Lung microvascular endothelial cell (primary cell): ENCODE measurements at places on chromosomes 6 and 20. TPM values are rescaled to one million over a fixed set of nuclear protein-coding genes. Genes with fewer than 3 reads are reported as not detected.
A peak's percentile ranks its signal among the peaks of the same experiment; 100 is the strongest.

DNA sequence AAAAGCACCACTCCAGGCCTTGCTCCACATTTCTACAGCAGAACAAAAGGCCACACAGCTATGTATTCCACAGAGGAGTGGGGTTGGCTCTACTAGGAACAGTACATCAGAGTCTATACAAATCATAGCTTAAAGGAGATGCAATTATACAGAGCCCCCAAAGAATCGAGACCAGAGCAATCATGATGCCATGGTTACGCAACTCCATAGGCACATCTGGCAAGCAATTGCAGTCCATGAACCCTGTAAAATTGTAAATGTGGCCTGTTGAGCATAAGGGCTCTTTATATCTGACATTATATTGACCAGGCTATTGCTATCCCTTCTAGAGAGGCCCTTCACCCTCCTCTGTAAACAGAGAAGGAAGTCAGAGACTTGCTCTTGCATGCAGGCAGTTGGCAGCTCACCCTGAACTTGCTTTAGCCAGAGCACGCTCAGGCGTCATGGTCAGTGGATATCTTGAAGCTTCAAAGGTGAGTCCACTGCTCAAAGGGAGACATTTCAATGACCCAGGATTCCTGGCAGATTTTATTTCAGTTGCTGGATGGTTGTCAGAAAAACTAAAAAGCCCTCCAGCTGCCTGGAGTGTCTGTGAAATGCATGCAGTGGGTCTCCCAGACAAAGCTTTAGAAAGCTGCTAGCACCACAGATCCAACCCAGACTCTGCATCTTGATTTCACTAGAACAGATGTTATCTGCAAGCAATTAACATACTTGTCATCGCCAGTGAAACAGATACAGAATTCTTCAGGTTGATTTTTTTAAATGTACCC, 357.2 kb downstream of the CENPW start:
- no peak for DNase-seq

GLP1R gene
- not detected in 2 replicates for total RNA-seq

GRCh38 chr6:129112591-129112990, 229.7 kb downstream of the LAMA2 start:
- no peak for DNase-seq

- no peak for DNase-seq
Observed at GRCh38 chr6:146890644-146891434, 292.1 kb downstream of the ADGB start.

DNA sequence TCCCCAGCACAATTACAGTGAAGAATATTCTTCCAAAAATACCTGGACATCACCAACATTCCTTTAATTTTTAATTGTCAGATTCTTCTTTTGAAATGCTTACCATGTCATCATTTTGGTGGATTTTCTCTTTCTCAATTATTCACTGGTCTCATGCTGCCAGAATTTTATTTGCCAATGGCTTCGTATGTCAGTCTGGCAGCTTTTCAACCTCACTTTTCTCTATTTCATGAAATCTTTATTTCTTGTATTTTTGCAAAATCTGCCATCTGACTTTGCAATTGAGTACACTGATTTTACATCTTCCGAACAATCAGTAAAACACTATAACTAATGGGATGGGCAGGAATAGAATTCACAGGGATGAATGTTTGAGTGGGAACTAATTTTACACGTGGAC, 84.1 kb downstream of the BTBD9 start:
- DNase-seq, result no peak

WFDC10B gene
- total RNA-seq, result not detected in 2 replicates

- no peak for DNase-seq
Observed at GRCh38 chr6:33057222-33058150, 16.0 kb downstream of the HLA-DPA1 start.

- no peak for DNase-seq
Observed at GRCh38 chr6:23547851-23548250, 578.2 kb upstream of the NRSN1 start.

DNA sequence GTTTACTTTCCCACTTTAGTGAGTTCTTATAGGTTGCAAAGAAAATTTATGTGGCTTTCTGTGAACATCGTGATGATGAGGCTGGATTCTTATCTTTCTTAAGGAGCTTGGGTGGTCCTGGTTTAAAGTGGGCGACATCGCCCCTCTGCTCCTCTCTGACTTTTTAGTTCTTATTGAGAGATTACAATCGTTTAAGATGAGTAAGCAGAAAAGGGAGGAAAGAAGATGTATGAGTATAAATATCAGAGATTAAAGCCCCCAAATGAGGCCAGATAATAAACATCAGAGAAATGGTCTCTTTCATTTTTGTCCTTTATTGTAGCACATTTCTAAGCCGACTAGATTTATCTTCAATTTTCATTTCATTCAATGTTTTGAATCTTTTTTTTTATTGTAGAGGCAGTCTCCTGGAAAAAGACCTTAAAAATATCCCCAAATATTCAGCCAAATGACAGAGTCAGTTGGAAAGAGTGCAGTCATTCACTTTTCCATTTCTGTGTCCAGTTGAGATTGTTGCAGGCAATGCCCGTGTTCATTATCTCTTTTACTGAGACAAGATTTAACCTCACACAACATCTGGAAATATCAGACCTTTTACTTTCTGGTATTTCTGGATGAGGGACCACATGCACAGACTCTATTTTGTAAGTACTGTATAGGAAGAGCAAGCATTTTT, 62.0 kb upstream of the PDE7B start:
- no peak for DNase-seq

- DNase-seq, result peak; percentile 64
Observed at GRCh38 chr6:166683477-166683876, 56.4 kb upstream of the RPS6KA2 start.

SLC22A16 gene
- not detected in 2 replicates for total RNA-seq

DNA sequence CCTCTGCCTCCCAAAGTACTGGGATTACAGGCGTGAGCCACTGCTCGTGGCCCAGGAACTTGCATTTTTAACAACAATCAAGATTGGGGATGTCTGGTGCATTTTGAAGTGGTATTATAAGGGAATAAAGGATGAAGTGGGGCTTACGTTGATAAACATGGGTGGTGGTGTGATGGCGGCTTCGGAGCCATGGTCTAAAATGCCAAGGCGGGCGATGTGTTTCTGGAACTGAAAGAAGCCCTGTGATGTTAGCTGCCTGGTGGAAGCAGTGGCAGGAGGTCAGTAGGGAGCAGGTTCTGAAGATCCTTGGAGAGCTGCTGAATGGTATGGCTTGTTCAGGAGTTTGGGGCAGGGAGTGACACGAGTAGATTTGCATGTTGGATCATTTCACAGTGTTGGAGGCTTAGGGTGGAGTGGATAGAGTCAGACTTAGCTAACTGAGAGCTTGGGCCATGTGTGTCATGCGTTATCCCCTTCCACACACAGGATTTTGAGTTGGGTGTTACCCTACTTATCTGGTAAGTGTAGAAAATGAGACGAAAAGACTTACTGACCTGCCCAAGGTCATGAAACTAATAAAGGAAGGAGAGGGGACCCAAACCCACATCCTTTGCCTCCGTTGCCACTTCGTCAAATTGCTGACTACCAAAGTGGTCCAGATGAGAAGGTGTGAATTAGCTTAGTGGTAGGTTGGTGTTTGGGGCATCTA, 1.5 kb downstream of the NELFCD start:
- no peak for DNase-seq

PAK5 gene
- not detected in 2 replicates for total RNA-seq

GRCh38 chr20:64057628-64058498, 5.1 kb upstream of the TCEA2 start:
- peak; percentile 93 for DNase-seq

- DNase-seq, result no peak
Observed at GRCh38 chr6:112511441-112511840, 164.3 kb downstream of the RFPL4B start.

KIF25 gene
- under 0.01 TPM in 1 of 2 replicates, not detected in the other for total RNA-seq

- DNase-seq, result peak; percentile 66
Observed at GRCh38 chr6:111614833-111615582, 9.3 kb upstream of the TRAF3IP2 start.

GRCh38 chr20:57660181-57660921, 40.1 kb upstream of the ZBP1 start:
- no peak for DNase-seq

PNPLA1 gene
- total RNA-seq, result not detected in 2 replicates

- DNase-seq, result no peak
Observed at GRCh38 chr6:73506246-73506645, 14.6 kb downstream of the EEF1A1 start.

DNA sequence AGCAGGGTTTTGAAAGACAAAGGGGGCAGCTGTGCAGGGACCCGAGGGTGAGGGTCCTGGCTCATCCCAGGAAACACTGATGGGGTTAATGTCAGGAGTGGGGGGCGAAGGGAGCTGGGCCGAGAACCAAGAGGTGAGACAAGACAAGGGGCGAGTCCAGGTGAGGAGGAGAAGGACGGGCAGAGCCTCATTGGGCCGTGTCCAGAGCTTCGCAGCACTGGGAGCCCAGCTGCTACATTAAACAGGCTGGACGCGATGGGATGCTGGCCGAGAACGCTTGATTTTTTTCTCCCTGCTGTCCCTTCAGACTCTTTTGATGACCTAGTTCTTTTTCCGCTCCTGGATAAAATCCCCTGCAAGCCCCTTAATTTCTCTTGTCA, 172.8 kb upstream of the SNX9 start:
- DNase-seq, result no peak

- peak; percentile 53 for DNase-seq
Observed at GRCh38 chr6:13418844-13419243, 68.6 kb downstream of the GFOD1 start.

DNA sequence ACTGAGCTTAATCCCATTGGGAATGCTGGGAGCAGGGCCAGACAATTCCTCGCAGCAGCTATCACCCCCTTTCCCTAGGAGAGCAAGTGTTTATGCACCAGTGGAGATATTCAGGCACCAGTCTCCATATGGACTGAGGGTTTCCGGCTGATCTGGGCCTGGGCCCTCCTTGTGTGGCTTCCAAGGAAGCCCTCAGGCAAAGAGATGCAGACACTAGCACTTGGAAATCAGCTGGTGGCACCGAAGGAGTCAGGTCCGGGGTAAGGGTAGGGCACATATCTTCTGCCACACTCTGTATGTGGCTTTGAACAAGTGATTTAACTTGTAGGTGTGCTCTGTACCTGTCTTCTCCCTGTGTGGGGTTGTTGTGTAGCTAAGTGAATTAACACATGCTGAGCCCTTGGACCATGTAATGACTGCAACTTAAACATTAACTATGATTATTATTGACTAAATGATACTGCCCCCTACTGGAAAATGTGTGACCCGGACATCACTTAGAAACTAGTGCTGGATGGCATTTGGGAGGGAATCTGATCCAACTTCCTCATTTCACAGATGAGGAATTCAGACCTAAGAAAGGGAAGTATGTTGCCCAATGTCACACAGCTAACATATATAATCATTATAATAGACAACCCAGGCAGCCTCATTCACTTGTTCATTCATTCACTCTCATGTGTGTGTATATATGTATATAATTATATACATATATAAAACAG, 19.3 kb upstream of the WFDC2 start:
- DNase-seq, result peak; percentile 56

DNA sequence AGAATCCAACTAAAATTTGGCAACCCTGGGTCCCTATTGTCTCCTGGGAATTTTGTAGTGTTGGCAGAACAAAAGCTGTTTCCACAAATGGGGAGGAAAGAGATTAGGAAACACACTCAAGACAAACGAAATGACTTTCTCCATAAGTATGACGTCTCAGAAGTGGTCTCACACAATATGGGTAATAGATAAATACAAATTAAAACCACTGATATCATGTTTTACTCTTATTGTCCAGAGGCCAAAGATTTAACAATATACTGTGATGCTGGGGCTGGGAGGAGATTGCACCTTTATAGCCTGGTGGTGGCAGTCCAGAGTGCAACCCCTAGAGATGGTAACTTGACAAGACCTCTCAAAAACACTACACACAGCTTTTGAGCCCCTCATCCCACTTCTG, 18.6 kb downstream of the FKBP1A start:
- DNase-seq, result peak; percentile 44

GRCh38 chr20:32969356-32970114, 34.7 kb downstream of the SUN5 start:
- DNase-seq, result no peak

DNA sequence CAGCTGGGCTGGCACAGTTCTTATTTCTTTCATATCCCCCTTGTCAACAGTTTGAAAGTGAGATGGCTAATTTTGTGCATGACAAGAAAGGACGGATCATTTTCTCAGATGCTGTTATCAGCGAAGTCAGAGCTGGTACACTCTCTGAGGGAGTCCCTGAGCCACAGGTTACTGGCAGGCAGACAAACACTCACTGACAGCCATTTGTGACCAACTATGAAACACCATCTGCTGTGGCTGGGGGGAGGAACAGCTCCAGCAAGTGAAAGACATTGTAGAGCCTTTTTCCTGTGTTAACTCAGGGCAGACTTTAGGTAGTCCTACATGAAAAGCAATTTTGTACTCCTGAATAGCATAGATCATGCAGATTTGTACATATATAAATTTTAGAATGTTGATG, 22.2 kb downstream of the OLIG3 start:
- no peak for DNase-seq

OR2H1 gene
- not detected in 2 replicates for total RNA-seq

- peak; percentile 28 for DNase-seq
Observed at GRCh38 chr20:3383878-3384495, 23.5 kb downstream of the DNAAF9 start.

- DNase-seq, result no peak
Observed at GRCh38 chr6:39335780-39336545, 13.5 kb upstream of the KCNK16 start.

NECAB3 gene
- 7.2 and 9.7 TPM in 2 replicates for total RNA-seq

PNLDC1 gene
- not detected in 2 replicates for total RNA-seq

CRISP2 gene
- not detected in 2 replicates for total RNA-seq

DNA sequence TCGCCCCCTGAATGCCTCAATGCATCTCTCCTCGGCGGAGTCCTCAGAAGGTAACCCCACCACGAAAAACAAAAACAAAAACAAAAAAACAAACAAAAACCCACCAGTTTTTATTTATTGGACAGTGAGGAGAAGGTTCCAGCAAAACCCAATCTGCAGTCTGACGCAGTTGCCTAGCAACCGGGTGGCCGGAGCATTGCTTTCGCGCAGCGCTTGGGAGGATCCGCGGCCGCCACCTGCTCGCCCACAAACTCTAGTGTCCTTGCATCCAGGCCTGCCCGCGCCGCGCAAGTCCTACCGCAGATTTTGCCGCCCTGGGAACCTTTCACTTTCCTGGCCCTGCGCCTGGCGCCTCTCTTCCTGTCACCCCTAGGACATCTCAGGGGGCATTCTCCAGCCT, 17.6 kb downstream of the TFAP2B start:
- no peak for DNase-seq

DNA sequence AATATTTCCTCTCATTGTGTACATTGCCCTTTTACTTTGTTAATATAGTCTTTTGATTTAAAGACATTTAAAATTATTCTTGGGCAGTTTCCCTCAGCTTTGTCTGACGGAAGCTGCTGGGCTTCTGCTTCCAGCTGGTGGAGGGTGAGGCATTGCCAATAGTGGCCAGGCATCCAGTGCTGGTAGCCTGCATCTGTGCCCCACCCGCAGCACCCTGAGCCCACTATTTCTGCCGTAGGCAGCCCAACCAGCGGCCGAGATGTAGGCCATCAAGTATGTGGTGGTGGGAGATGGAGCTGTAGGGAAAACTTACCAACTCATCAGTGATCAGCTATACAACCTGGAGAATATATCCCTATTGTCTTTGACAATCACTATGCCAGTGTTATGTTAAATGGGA, 226.0 kb upstream of the SYNCRIP start:
- DNase-seq, result no peak

SIRPB1 gene
- 0.22 and 0.40 TPM in 2 replicates for total RNA-seq

GRCh38 chr20:49245921-49246740, 26.9 kb downstream of the DDX27 start:
- peak; percentile 75 for DNase-seq
